ENCODE measurements at places on chromosomes 6 and 20.

DNA sequence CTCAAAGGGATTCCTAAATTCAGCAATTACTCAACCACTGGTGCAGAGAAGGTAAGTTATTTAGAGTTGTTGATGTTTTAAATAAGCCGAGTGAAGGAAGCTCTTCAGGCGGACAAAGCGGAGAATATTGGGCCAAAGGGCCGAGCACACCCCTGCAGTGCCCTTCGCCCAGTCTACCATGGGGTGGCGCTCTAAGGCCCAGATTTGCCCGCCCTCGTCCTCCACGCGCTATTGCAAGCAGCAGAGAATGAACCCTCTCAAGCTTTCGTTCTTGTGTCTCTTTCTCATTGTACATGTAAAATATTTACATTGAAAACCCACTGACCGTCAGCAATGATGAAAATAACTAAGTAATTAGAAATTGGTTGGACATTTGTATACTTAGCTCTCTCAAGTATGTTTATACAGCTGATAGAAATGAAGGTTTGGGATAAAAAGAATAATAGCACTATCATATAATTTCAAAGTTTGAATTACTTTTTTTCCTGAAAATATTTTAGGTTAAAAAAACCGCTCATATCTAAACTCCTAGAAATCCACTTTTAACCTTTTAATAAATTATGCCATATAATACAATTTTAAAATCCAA, 195.0 kb upstream of the CEP162 start:
- no peak for DNase-seq

- no peak for DNase-seq
These were observed 89.1 kb downstream of the FUT9 start for GRCh38 chr6:96104910-96105309.

- DNase-seq = no peak
These were observed 28.8 kb upstream of the ZBP1 start for GRCh38 chr20:57648878-57649616.

DNA sequence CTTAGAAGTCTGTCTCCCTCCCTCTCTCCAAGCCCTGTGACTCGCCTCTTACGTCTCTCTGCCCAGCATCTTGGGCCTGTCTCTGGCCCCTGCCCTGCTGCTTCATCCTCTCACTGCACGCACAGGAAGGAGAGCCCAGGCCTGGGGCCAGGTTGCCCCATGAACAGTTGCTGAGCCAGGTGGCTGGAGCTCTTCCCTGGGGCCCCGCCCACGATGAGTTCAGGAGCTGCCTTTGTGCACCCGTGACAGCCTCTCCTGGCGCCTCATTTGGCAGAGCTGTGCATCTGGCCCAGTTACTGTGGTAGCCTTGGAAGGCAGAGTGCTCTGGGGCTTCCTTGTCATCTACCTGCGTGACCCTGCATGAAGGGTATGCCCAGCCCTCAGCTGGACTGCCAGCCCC, 44.5 kb downstream of the SLC52A3 start:
- no peak for DNase-seq

DNA sequence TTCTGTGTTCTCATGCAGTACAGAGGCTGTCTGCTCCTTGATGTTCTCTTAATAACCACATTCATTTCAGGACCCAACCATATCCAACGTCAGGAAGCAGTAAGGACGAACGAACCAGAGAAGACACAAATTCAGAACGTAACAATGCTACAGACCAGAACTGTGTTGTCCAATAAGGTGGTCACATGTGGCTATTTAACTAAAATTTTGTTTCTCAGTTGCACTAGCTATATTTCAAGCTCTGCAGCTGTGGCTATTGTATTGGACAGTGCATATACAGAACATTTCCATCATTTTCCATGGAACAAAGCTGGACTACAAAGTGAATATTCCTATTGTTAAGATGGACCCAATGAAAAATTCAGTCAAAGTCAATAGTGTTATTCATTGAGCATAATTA, 27.0 kb downstream of the MAP7 start:
- DNase-seq = no peak

DNA sequence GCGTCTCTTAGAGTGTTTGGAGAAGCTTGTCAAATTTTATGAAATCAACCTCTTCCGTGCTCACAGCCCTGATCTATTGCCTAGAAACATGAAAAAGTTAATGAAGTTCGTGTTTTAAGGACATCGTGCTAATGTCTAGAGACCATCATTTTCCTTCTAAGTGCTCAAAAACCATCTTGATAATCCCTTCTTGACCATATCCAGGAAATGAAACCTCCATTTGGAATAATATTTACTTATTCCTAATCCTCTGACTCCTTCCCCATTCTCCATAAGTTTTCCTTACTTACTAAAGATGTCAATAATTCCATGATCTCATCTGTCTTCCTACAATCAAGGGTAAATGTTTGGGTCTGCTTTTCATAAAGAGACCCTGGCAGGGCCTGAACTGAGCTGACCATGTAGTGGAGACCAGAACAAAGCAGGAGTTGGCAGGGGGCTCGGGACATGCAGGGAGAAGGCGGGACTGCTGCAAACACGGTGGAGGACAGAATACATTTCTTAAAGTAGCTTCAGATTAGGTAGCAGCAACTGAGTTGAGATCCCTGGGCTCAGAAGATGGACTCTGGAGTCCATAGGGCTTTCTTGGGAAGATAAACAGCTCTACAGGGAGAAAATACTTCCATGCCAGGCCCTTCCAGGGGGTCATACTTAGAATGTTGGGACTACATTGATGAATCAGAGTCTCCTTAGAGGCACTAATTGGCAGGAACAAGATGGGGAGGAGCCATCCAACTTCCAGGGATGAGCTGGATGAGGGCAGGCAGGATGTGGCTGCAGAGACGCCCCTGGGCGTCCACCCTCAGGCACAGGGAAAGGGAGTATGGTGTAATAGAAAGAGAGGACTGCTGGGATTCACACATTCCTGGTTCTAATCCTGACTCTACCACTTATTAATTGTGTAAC, 100.7 kb downstream of the RIN2 start:
- DNase-seq = no peak

DNA sequence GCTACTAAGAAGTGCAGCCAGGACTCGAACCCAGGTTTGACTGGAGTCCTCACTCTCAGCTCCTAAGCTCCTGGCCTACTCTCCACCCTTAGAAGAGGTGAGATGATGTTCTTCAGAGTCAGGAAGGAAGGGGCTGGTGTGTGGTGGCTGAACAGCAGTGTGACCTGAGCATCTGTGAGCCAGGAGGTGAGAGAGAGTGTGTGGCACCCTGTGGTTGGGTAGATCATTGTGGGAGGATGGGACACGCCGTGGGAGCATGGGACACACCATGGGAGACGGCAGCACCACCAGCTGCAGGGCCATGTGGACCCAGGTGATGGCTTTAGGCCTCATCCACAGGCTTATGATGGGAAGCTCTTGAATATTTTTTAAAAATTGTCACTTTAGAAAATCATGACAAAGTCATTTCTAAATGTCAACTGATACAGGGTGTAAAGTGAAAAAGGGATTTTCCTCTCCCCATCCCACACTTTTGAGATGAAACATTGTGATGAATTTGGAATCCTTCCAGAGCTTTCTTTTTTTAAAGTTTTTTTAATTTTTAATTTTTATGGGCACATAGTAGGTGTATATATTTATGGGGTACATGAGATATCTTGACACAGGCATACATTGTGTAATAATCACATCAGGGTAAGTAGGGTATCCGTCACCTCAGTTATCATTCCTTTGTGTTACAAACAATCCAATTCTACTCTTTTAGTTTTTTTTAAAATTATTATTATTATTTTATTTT, 31.6 kb downstream of the SRC start:
- DNase-seq = no peak
